NCI-H2107 (cell line): ENCODE measurements at places on chromosomes 6 and 20.

- DNase-seq, result peak; percentile 6
These were observed 362.6 kb upstream of the RNF217 start for GRCh38 chr6:124599656-124600055.

DNA sequence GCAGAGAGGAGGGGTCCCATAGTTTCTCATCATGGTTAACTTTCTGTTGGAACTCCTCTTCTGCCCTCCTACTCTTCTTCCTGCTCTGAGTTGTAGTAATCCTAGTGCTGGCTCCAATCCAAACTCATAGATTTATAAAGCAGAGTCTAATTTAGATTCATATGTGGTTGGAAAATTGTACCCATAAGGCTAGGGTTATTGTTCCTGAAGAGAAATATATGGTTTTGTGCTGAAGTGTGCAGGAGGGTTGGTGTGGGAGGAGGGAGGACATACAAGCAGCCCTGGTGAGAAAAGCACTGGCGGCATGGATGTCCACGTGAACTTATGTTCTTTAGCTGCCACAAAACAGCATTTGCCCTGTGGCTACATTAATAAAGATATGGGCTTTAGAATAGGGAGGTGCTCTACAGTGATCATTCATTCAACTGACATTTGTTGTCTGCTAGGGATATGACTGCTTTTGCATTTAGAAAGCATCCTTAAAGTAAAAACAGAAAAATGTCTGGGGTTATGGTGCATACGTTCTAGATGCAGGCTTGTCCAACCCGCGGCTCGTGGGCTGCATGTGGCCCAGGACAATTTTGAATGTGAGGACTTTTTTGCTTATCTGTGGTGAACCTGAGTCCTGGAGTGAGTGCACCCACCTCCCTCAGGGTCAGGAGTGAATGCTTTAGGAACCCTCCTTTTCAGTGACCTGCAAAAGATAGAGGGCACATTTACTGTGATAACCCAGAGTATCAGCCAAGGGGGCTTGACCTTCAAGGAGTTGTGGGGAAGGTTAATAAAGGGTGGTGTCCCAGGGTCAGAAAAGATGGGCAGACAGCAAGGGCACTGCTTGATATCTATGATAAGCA is 4.1 kb downstream of the HLA-A start:
- no peak for DNase-seq

DNA sequence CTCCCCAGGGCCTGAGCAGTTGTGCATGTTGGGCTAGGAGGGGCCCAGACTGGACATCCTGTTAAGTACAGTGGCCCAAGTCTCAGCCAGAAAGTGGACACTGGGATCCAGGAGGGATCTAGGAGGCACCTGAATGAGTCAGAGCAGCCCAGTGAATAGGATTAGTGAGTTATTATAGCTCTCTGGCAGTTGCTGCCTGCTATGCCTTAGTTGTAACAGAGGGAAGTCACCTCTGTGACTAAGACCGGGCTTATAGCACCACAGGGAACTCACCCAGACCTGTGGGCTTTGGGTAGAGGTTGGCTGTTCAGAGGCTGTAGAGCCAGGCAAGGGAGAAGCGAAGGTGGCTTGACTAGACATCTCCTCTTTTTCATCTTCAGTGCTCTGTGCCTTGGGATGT is 39.0 kb upstream of the AAR2 start:
- DNase-seq, result no peak

- DNase-seq, result no peak
These were observed 16.9 kb downstream of the TDRD6 start for GRCh38 chr6:46704562-46704961.

GRCh38 chr6:11231564-11232192 is 790 bp downstream of the NEDD9 start:
- DNase-seq, result no peak

DNA sequence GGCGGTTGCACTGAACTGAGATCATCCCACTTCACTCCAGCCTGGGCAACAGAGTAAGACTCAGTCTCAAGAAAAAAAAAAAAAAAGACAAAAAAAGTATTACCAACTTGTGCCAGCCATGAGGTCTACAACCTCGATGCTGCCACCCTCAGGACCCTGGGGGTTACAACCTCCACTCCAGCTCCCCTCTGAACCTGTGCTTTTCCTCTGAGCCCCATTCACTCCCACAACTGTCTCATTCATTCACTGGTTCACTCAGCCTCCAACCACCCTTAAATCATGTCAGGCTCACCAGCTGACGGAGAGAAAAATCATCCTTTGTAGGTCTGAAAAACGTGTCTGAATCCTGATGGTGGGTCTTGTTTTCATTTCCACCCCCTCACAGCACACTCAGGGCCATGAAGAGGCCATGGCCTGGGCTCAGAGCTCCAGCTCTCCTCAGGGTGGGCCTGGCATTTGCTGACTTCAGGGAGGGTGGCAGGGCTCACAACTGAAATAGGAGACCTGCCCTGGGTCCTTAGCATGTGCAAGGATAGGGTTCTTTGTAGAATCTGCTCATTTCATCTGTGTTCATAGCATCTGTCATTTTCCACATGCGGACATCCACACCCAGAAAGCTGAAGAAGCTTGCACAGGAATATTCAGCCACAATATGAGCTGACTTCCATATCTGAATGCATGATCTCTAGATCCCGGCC is 1.9 kb upstream of the ULBP1 start:
- no peak for DNase-seq

DNA sequence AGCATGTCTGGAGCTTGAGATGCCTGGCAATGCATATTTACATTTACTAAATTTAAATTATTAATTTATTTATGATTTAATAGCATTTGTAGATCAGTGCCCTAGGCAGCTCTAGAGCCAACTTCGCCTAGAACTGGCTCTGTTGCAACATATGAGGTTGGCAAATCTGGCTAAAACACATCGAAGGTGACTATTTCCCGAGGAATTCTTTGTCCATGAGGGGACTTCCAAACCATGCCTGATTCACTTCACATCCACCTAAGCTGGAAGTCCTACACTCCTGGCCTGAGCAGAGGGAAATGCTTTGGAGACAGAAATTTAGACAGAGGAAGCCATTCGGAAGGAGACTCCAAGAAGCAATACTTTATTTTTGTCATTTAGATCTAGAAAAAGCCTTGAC is 211.0 kb upstream of the ARG1 start:
- DNase-seq, result no peak

- DNase-seq, result no peak
These were observed 107.3 kb downstream of the NOL4L start for GRCh38 chr20:32477594-32478512.

DNA sequence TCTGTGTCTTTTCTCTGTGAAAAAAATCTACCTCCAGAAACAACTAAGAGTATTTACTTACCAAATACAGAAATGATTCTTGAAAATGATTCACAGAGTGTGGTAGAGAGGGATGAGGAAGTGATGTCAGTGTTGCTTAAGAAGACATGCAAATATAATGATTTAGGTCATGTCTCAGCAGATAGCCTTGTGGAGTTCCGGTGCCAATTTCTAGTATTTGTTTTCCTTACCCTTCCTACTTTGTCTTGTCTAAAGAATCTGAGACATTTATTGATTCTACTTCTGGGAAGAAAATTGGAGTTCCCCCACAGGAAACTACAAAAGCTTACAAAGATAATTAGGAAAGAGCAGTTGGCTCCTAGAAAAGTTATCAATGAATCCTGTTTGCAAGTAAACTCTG is 68.8 kb downstream of the GJA1 start:
- no peak for DNase-seq

- DNase-seq, result no peak
These were observed 113.2 kb downstream of the CEBPB start for GRCh38 chr20:50303573-50304500.

- no peak for DNase-seq
These were observed 8.0 kb upstream of the CST9 start for GRCh38 chr20:23613676-23614075.

- DNase-seq, result no peak
These were observed 232.9 kb downstream of the SAMD5 start for GRCh38 chr6:147741389-147741788.

- DNase-seq, result no peak
These were observed 2.6 kb downstream of the BNIP5 start for GRCh38 chr6:36333931-36334725.

- DNase-seq, result no peak
These were observed 312.9 kb downstream of the CDC5L start for GRCh38 chr6:44700422-44700821.

DNA sequence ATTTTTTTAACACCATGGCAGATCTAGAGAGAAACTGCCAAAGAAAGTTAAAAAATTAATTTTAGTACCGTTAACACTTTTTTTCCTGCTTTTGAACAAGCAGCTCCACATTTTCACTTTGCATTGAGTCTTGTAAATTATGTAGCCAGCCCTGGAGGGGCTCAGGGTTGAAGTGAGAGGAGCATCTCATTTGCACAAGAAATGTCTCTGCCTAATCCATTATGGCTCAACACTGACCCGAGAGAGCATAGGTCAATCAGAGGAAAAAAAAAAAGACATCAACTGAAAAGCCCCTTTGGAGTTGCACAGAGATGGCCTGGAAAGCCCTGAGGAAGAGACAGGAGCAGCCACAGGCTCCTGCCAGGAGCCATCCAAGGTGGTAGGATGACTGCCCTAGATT is 4.3 kb upstream of the SLPI start:
- DNase-seq, result no peak

DNA sequence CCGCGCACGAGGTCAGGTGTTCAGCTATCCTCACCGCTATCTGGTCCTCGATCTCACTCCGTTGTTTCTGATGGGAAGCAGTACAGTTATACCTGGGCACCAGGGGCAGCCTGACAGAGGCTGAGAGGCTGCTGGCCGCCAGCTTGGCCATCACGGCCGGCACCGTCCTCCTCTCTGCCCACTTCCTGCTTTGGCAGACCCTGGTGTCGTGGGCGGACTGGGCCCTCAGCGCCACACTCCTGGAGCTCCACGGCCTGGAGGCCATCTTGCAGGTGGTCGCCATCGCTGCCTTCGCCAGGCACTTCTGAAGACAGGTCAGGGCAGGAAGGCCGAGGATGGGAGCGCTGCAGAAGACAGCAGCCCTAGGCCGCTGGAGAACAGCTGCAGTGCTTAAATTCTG is 35.2 kb downstream of the NHSL1 start:
- no peak for DNase-seq

- DNase-seq, result no peak
These were observed 113.6 kb downstream of the HDGFL1 start for GRCh38 chr6:22682979-22683378.
